ENCODE measurements at places on chromosomes 4 and X.

DNA sequence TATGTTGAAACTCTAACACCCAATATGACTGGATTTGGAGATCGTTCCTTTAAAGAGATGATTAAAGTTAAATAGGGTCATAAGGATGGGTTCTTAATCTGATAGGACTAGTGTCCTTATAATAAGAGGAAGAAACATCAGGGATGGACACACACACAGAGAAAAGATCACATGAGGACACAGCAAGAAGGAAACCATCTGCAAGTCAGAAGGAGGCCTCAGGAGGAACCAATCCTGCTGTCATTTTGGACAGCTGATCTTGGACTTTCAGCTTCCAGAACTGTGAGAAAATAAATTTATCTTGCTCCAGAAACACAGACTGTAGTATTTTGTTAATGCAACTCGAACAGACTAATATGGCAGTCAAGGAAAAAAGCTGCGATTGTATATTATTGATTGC is 631.5 kb downstream of the PCDH7 start:
- DNase-seq, result no peak

DNA sequence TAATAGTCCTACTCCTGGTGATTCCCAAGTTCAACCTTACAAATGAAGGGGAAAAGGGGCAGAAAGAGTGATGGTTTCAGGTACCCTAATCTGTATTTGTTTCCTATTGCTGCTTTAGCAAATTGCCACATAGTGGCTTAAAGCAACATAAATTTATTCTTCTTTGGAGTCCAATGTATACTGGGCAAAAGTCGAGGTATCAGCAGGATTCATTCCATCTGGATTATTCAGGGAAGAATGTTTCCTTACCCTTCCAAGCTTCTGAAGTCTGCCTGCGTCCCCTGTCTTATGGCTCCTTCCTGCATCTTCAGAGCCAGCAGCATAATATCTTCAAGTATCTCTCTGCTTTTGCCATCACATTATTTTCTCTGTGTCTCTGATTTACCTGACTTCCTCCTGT is 10.3 kb upstream of the BST1 start:
- DNase-seq, result no peak

- no peak for DNase-seq
Measured at GRCh38 chr4:38873290-38873944, 5.8 kb downstream of the FAM114A1 start.

GRCh38 chrX:129092242-129092641 is 431.0 kb downstream of the SMARCA1 start:
- DNase-seq, result no peak

DNA sequence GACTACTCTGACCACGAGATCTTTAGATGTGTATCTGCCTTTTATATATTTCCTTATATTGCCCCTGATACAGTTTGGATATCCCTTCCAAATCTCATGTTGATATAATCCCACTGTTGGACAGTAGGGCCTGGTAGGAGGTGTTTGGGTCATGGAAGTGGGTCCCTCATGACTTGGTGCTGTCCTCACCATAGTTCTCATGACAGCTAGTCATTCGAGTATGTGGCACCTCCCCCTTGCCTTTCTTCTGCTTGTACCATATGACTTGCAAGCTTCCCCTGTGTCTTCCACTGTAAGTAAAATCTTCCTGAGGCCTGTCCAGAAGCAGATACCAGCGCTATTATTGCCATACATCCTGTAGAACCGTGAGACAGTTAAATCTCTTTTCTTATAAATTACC is 145.3 kb downstream of the ZNF518B start:
- DNase-seq, result no peak

DNA sequence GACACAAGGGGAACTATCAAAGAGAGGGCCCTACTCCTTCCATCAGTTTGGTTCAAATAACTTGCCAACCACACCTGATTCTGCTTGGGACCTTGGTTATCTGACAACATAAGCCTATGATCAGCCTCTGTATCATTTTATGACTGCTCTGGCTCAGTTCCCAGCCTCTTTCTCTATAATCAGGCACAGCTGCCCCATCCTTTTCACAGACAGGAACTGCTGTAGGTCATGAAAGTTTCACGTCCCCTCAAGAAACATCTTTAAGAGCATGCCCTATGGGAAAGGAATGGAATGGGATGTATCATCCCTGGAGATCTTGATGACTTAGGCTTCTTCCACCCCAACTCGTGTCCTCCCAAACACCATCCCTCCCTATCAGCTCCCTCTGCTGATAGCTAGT is 243.4 kb downstream of the AR start:
- DNase-seq, result peak; percentile 11

GRCh38 chr4:140302151-140302859 is 71.1 kb upstream of the SCOC start:
- no peak for DNase-seq

- DNase-seq, result no peak
Measured at GRCh38 chr4:94084155-94084554, 123.5 kb upstream of the SMARCAD1 start.

GRCh38 chr4:163251204-163251603 is 81.2 kb downstream of the NPY1R start:
- DNase-seq, result no peak

DNA sequence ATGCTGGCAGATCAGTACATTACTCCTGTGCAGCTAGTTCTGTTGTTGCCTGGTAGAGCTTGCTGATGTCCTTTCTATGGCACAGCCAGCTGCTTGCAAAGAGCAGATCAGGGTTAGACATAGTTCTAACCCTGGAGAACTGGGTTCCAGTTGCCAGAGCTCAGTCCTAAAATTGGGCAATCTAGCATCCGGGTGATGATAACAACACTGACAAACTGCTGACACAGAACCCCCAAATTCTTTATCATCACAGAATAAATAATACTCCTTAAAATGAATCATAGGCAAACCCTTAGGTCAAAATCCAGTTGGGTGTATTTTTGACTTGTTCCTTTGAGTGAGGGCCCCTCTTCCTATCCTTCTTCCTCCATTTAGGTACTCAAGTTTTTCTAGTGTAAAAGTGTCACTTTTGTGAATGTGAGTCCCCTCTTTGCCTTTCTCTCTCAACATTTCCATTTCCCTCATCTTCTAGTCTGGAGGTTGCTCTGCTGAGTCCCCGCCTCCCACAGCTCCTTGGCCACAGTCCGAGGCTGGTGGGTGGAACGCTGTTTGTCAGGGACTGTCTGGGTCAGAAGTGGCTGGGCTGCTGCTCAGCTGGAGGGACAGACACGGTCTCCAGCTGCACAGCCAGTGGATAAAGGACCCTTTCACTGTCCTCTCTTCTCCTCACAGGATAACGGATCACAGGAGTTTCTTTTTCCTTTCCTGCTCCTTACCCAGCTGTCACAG is 93.6 kb upstream of the RASGEF1B start:
- no peak for DNase-seq

- peak; percentile 94 for DNase-seq
Measured at GRCh38 chr4:56641494-56642051, 39.5 kb downstream of the HOPX start.

- DNase-seq, result no peak
Measured at GRCh38 chr4:8778291-8778690, 93.3 kb downstream of the HMX1 start.

- peak; percentile 78 for DNase-seq
Measured at GRCh38 chr4:13322681-13323101, 161.4 kb downstream of the RAB28 start.

DNA sequence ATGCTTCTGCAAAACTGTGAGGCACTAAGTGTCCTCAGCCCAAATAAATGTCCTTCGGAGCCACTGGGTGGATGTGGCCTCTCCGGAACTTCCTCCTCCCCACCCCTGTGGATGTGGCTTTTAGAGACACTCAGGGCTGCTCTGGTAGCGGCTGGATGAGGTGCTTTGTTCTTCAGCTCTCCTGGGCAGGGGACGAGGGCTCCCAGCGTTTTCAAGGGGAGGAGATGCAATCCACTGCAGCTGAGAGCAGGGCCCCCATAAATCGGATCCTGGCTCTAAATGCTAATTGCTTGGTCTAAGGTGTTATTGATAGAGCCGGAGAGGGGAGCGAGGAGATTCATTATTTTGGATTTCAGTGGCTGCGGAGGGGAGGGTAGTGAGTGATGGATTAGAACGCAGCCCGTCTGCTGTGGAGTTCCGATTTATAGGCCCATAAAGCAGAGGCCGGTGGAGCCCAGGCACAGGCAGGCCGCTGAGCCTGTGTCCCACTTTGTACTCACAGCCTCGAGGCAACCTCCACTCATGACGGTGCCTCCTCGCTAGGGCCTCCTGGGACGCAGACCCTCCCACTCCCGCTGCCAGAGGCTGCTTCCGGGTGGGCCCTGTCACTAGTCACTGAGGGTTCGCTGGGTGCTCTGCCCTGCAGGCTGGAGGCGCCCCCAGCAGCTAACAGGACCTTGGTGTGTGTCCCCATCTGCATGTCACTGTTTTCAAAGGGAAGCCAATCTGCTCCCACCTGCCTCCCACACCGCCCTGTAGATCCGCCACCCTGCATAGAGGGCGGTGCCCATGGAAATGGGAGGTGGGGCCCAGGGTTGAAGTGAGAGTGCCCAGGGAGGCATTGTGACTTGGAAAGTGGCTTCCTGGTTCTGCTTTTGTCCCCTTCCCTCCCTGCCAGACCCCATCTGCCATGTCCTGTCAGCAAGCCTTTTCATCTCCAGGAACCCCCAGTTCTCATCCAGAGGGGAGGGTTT is 135.4 kb upstream of the PSAPL1 start:
- no peak for DNase-seq

DNA sequence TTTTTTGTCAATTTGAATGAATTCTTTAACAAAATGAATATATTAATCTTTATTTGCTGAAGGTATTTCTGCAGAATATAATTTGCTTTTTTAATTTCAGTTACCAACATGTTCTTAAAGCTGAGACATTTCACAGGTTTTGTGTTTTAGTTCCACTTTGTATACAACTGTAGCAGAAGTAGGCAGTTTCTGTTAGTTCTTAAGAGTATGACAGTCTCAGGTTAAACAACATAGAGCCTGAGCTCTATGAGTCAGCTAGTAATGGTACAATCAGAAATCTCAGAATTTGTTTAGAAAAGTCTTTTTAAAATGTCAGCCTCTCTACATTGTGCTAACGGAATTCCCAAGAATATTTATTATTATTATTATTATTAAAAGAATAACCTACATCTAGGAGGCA is 50.4 kb downstream of the GSTCD start:
- DNase-seq, result no peak

DNA sequence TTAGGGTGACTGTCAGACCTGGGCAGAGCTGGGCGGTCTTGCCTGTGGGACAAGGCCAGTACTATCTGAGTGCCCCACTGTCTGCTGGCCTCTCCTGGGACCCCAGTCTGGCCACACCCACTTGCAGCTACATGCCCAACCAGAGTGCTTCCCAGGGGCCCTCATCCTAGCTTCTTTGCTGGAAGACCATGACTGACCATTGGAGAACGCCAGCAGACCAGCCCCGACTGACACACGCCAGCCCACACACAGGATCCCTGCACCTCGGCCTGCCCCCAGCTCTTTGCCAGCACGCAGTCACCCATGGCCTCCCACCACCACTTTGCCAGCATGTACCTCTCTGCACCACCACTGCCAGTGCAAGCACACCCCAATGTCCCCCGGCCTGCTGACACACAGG is 585.7 kb downstream of the ZNF674 start:
- no peak for DNase-seq

DNA sequence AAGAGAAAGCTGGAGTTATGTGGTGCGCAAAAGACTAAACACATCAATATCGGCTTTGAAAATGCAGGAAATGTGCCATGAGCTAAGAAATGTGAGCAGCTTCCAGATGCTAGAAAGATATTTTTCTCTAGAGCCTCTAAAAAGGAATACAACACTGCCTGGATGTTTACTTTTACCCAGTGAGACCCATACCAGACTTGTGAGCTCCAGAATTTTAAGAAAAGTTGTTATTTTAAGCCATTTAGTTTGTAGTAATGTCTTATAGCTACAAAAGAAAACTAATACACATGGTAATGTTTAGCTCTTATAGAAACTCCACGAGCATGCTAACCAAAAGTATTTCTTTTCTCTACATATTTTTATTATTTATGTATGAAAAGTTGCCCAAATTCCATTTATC is 1389.4 kb downstream of the C4orf33 start:
- no peak for DNase-seq

DNA sequence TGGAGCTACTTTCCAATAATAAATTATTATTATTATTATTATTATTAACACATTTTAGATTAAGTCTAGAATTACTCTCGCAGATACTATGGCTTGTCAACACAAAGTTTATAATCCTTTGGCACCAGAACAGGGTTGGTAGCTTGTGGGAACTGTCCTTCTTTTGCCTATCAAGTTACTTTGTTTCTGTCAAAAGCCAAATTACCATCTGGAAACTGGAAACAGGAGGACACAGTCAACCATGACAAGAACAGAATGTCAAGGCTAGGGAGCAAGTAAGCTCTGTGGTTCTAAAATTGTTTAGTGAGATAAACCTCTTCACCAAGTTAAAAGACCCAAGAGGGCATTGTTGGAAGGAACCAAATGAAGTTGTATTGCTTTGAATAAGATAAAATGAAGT is 42.5 kb downstream of the DGKK start:
- no peak for DNase-seq

- no peak for DNase-seq
Measured at GRCh38 chr4:144185086-144185485, 44.6 kb upstream of the GYPA start.

DNA sequence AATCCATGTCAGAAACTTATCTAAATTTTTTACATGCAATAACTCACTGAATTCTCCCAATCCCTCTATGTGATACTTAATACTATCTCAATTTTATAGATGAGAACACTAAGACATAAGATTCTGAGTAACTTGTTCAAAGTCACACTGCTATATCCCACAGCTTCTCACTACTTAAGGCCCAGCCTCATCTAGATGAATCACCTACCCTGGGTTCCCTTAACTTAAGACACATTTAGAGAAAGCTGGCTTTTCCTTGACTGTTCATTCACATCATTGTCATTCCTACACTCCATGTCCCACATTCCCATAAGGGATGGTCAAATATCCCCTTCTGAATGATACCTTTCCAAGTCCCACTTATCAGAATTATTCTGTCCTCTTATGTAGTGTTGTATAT is 21.0 kb downstream of the TNIP3 start:
- no peak for DNase-seq

DNA sequence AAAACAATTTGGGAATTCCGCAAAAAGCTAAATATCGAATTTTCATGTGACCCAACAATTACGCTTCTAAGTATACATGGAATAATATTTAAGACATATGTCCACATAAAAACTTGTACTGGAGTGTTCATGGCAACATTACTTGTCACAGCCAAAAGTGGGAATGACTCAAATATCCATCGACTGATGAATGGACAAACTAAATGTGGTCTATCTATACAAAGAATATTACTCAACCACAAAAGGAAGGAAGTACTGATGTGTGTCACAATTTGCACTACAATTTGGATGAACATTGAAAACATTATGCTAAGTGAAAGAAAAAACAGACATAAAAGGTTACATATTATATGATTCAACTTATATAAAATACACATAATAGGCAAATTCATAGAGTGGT is 71.9 kb downstream of the AFF2 start:
- DNase-seq, result no peak

GRCh38 chr4:153010146-153010545 is 74.0 kb downstream of the FHDC1 start:
- no peak for DNase-seq

GRCh38 chrX:5748586-5749150 is 480.0 kb downstream of the NLGN4X start:
- DNase-seq, result no peak

GRCh38 chrX:15816886-15817285 is 26.6 kb downstream of the ZRSR2 start:
- DNase-seq, result no peak

- no peak for DNase-seq
Measured at GRCh38 chrX:11481035-11481434, 184.7 kb downstream of the ARHGAP6 start.

Data from fibroblast of skin of left biceps (primary cell).